ENCODE measurements at places on chromosomes 5 and 9.

DNA sequence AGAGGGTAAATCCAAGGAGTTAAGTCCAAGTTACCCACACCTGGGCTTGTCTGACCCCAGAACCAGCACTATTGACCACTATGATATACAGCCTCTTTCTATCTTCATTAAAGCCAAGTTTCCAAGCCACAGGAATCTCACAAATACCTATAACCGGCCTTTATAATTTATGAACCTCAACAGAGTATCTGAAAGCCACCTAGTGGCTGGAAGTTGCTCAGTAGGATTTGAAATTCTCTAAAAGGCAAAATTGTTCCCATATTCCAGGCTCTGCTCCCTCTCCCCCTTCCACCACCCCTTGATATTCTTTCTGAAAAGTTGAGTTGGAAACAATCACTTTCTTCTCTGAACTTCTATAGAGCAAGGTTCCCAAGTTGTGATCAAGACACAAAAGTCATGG lies 106.4 kb upstream of the GPR151 start:
- DNase-seq = no peak

- DNase-seq = no peak
These were observed 257.8 kb downstream of the BNC2 start for GRCh38 chr9:16612627-16613026.

DNA sequence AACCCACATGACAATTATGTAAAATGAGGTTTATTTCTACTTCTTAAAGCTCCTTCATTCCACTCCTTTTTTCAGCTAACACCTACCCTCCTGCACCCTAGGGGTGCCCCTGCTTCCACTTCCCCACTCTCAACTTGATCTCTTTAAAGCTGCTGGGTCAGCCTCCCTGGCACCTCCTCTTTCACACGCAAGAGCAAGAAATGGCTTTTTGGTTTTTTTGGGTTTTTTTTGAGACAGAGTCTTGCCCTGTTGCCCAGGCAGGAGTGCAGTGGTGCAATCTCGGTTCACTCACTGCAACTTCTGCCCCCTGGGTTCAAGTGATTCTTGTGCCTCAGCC lies 64.4 kb downstream of the SUSD1 start:
- no peak for DNase-seq

DNA sequence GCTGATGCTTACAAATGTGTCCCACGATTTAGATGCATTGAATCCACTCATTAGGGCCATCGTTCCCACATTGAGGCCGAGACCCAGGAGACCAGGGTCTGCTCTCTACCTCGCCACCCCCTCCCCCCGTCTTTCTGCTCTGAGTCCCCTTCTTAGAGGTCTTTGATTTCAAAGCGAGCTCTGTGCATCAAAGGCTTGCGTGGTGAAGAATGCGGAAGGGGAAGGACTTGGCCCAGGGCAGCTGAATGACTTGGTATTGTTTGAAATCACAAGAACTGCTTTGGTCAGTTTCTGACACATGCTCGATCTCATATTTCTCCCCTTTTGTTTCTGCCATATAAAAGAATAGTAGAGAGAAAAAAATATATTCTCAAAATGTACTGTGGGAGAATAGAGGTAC lies 78.3 kb upstream of the IRX1 start:
- no peak for DNase-seq

DNA sequence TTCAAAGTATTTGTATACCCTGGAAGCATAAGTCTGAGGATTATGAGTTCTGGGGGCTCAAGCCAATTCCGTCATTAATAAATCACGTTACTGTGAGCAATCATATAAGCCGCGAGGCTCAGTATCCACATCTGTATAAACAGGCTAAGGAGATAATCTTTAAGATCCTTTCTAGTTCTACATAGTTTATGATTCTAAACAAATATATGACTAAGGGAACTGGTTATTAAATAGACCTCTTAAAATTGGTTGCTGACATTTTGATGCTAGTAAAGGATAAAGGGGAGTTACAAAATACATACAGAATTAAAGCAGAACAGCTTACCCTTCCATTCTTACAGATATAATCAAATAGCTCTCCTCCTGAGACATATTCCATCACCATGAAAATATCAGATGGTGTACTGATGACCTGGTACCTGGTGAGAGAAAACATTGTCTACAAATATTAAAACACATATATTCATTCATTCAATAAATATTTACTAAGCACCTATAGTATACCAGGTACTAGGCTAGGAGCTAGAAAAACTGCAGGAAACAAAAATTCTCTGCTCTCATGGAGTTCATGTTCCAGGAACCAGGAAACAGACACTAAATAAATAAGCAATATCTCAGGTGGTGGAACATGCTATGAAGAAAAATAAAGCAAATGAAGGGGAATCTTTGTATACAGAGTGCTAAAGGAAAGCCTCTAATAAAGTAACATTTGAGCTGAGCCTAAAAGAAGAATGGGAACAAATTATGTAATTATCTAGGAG lies 19.5 kb upstream of the TTC33 start:
- DNase-seq = no peak

GRCh38 chr9:7150153-7150890 lies 392.5 kb downstream of the KDM4C start:
- no peak for DNase-seq

DNA sequence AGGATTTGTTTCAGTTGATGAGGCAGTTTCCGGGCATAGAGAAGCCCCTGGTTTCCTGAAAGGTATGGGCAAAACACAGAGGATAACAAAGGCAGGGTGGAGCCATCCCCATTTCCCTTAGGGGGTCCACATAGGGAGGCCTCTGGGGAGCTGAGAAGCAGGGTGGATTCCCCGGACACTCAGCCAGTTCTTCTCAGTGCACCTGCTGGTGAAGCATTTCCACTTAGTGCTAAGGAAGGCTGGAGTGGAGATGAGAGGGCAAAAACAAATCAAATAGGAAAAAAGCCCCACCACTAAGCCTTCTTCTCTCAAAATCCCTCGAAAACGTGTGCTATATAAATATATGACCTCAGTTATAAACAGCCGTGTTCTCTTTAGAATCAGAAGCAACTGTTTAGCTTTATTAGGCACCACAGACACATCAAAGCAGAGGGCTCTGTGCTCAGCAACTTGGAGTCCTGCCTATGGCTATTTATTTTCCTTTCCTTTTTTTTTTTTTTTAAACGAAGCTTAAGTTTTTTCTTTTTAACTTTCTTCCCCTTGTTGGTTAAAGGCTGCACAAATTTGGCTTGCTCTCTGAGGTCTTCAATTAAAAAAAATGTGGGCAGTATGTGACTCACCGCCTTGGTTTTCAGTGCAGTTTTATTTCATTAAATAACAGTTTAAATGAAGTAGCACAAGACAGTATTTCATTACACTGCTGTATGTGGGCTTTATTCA lies 67.7 kb downstream of the PRDM6 start:
- no peak for DNase-seq

DNA sequence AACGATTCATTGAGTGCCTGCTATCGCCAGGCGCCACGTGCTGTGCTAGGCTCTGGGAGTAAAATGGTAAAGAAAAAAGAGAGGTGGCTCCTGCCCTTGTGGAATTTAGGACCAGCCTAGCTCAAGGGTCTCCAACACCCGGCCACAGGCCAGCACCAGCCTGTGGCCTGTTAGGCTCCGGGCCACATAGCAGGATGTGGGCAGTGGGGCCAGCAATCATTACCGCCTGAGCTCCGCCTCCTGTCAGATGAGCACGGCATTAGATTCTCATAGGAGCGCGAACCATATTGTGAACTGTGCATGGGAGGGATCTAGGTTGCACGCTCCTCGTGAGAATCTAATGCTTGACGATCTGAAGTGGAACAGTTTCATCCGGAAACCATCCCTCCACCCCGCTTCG lies 1.5 kb downstream of the RMRP start:
- no peak for DNase-seq

- DNase-seq = no peak
These were observed 1.9 kb upstream of the DAB2 start for GRCh38 chr5:39426746-39427105.

GRCh38 chr5:96579711-96580110 lies 82.5 kb upstream of the CAST start:
- no peak for DNase-seq

- no peak for DNase-seq
These were observed 9.9 kb downstream of the STC2 start for GRCh38 chr5:173318330-173318729.

- DNase-seq = no peak
These were observed 633 bp upstream of the PPP1R26 start for GRCh38 chr9:135478829-135479468.

DNA sequence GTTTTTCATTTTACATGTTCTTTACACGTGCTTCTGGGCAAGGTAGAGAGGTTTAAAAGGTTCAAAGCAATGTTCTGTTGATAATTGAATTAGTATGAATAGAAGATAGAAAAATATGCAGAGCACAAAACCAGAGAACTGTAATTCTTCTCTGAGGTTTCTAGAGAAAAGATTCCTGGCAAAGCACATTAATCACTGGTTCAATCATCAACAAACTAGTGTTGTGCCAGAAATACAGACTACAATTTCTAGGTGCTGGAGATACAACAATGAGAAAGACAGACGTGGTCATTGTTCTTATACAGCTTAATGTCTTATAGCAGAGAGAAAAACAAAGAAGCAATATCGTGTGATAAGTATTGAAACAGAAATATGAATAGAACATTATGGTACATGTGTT lies 25.5 kb downstream of the MEGF9 start:
- DNase-seq = no peak

DNA sequence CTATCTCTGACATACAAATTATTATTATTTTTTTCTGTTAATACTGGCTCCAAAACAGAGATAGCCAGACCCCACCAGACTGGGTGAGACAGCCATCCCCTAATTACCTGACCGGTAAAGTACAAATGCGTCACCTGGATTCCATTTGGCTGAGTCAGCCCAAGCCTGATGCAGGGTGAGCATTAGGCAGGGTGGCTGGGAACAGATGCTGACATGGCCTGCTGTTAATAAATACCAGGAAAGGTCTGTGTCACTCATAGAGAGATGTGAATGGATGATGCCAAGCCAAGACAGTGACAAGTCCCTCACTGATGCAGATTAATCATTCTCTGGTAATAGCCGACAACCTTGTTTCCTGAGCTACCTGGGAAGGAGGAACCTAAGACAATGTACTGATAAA lies 183.5 kb downstream of the TRIM32 start:
- DNase-seq = no peak

DNA sequence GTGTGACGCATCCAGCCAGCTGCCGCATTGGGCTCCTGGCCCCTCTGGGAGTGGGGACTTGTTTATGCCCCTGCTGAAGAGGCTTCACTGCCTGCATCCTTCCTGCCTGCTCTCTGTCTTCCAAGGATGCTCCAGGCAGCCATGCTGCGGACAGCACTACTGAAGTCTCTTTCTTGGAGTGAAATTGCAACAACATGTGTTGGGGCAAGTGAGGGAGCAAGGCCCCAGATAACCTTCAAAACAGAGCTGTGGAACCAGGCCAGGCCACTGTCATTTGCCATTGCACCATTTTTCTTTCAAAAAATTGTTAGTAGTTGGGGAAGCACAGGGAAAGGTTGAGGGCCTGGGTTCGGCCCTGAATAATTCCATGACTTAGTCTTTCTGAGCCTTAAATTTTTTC lies 169.6 kb upstream of the ADRA1B start:
- DNase-seq = no peak

- DNase-seq = peak; percentile 85
These were observed at the start of gene PKN3 for GRCh38 chr9:128702445-128702948. Gene PKN3 (plus strand): TSS chr9:128702503. CDS start chr9:128702916, 413 bp downstream.

GRCh38 chr5:61468483-61468865 lies 136.4 kb downstream of the ZSWIM6 start:
- DNase-seq = no peak

GRCh38 chr5:177442066-177442826 lies 4.4 kb upstream of the PRR7 start:
- no peak for DNase-seq

DNA sequence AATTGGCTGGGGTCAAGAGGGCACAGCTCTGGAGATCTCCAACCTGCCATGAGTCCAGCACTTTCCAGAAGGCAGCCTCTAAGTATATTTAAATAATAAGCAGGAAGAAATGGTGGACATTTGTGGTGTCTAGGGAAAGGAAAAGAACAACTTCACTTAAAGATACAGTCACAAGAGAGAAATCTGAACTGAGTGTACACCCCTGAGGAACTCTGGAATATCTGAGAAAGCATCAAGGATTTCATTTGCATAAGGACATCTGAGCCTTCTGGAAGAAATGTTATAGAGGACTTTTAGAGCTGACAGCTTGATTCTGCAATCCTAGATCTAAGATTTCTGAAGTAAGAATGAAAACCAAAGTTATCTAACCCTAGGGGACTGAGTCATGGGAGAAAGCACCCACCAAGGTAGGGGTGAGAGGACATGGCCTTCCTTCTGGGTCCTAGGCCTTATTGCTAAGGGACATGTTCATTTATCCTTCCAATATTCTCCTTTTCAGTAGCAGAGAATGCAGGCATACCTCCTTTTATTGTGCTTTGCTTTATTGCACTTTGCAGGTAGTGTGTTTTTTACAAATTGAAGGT lies 253.4 kb upstream of the SLC24A2 start:
- no peak for DNase-seq

DNA sequence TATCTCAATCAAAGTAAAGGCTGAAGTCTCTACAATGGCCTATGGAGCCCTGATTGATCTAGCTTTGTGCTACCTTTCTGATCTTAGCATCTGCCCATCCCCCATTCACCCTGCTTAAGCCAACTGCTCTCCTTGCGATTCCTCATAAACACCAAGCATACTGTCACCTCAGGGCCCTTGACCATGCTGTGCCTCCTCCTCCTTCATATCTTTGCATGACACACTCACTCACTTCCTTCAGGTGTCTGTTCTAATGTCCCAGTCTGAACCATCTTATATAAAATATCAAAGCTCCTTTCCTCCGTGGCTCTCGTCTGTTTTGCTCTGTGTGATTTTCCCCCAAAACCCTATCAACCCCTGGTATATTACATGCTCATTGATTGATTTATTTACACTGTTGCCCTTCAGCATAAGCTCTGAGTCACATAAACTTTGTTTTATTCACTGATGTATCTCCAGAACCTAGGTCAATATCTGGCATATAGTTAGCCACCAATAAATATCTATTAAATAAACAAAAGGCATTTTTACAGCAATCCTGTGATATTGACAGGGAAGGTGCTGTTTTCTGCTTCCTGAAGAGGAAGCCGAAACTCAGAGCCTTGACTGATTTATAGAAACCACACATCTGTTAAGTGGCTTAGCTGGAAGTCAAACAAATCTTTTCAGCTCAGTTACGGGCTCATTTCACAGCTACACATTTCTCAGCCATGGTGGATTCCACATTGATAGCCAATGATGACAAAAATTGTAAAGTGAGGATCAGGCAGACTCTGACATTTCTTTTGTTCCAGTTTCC lies 103.6 kb downstream of the BOD1 start:
- no peak for DNase-seq

GRCh38 chr9:136021872-136022681 lies 60.9 kb upstream of the UBAC1 start:
- DNase-seq = peak; percentile 9

GRCh38 chr9:94108584-94108983 lies 24.3 kb downstream of the PTPDC1 start:
- no peak for DNase-seq

- no peak for DNase-seq
These were observed 357.7 kb downstream of the SEMA5A start for GRCh38 chr5:9188131-9188530.

DNA sequence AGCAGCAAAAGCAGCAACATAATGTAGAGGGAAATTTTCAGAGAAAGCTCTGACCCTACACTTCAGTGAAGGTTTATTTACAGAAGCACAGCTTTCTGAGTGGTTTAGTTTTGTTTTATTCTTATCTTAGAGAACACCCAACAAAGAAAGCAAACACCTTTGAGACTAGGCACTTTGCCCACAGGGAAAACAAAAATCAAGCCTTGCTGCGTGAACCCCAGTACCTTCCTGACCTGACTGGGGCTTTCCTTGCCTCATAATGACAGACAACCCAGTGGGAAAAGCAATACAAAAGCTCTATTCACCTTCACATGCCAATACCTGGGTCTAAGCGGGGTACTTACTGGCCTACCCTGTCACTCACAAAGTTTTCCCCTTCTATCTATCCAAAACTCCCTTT lies 189.8 kb downstream of the HINT1 start:
- DNase-seq = no peak
